ENCODE measurements at places on chromosomes 12 and 14.

DNA sequence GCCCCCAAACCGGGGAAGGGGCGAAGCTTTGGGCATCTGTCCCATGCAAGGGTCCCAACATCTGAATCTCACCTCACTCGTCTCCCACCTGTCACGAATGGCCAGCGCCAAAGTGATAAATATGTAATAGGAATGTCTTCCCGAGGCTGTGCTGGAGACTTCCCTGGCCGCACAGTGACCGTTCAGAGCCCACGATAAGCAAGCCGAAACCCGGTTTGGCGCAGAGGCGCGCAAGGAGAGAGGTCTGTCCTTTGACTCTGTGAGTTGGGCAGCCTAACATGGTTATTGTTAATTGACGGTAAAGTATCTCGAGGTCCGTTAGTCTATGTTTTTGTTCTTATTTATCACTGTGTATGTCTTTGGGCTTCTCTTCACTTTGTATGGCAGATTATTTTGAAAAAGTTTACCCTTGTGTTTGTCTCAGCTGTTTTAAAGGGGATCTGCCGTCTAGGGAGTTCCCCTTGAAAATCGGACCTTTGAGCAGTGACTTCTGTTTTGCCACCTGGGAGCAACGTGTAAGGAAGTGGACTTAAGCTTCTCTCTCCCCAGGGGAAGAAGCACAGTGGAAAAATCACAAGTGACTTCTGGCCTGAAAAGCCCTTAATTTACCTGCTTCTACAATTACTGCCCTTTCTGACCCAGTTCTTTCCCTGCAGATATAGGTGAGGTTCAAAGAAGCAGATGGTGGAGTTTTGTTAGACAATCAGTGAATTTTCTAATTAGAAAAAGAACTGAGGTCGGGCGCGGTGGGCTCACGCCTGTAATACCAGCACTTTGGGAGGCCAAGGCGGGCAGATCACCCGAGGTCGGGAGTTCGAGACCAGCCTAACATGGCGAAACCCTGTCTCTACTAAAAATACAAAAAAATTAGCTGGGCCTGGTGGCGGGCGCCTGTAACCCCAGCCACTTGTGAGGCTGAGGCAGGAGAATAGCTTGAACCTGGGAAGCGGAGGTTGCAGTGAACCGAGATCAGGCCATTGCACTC, 1.1 kb upstream of the TM9SF1 start:
- DNase-seq = no peak

- no peak for DNase-seq
Observed at GRCh38 chr12:21881965-21882364, 59.3 kb downstream of the ABCC9 start.

DNA sequence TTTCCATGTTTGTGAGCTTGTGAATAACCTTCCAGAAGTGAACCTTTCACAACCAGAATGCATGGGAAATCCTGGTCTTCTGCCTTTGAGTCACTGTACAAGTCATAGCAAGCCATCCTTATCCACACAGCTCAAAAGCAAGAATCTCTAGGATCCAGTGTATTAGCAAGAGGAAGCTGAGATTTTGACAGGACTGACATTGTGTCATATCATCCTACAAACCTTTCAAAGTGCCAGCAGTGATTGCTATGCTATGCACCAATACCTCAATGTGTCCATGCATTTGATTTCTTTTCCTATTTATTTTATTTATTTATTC, 13.5 kb upstream of the NRDE2 start:
- peak; percentile 47 for DNase-seq

DNA sequence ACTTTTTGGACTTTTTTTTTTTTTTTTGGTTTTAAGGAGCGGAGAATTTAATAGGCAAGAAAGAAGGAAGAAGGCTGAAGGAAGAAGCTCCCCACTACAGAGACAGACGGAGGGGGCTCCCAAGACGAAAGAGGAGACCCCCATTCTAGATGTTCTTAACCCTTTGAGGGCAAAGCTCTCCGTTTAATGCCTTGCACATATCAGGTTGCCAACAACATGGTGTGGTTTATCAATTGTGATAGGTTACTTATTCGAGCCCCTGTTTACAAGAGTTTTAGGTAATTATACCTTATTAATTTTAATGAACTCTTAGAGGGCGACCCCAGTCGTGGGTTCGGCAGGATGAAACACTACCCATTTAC, 1.2 kb upstream of the FBXO33 start:
- DNase-seq = no peak

DNA sequence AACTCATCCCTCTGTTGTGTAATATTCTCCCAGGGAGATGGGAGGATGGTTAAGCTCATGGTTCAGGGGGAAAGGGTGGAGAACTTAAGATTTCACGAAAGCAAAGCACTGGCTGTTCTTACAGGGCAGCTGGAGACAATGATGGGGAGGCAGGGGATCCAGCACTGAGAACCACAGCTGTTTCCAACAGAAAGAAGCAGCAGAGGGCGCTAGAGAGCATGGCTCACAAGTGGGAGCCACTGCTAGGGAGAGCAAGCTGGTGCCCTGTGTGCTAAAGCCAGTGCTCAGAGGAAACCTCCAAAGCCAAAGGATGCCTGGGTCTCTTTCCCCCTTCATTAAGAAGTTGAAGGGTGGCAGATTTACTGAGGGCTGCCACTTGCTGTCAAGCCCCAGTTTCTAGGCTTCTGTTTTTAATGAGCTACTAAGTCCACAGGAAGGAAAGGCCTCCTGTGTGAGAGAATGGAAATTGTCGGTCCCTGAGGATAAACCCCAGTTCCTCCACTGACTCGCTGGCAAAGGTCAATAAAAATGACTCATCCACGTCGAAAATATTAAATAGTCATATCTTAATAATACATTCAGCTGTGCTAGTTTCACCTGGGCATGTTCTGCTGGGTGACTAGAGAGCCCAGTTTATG, 199.7 kb downstream of the ANO2 start:
- peak; percentile 0 for DNase-seq

- DNase-seq = peak; percentile 88
Observed at GRCh38 chr14:67943947-67944346, 124.4 kb downstream of the RAD51B start.

- DNase-seq = peak; percentile 53
Observed at GRCh38 chr12:129607301-129607700, 296.5 kb downstream of the TMEM132D start.

DNA sequence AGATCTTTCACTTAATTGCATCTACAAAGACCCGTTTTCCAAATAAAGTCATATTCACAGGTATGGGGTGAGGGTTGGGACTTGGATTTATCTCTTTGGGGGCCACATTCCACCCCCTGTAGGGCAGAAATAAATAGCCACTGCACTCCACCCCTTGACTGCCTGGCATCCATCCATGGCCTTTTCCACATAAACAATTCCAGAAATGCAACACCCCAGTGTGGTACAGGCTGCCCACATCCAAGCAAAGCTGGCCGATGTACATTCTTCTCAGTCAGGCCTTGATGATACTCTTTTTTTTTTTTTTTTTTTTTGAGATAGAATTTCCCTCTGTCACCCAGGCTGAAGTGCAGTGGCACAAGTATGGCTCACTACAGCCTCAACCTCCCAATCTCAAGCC, 12.9 kb downstream of the DGLUCY start:
- no peak for DNase-seq

DNA sequence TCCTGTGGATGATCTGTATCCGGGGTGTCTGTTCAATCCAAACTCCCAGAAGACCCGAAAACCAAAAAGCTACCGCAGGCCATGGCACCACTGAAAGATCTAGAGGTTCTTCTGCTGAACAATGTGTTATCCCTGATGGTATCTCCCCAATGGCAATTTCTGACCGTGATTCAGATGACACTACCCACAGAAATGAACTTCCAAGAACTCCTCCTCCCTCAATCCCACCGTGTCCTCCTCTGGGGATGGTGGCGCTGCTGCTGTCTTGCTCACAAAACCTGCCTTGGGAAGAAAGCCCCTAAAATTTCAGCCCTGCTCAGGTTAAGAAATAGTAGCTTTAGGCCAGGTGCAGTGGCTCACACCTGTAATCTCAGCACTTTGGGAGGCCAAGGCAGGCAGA, 7.8 kb downstream of the CRACR2A start:
- no peak for DNase-seq

DNA sequence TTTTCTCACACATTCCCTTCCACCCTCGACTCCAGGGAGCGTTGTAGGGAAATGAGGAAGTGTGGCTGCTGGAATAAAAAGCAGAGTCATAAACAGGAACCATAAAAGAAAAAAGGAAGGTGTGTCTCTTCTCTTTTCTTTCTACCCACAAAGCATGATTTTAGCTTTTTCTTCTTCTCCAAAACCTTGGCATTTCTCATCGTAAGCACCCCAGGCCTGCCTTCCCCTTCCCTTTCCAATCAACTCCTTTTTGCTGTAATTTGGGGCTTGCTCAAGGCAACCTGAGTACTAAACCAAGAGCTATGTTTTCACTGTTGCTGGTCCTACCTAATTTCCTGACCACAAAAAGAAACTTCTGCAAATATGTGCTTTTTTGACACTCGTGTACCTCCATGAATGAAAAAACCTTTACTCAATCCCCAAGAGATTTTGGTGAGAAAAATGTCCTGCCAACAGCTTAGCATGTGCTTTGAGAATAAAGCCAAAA, 9.2 kb downstream of the PLBD1 start:
- DNase-seq = no peak

DNA sequence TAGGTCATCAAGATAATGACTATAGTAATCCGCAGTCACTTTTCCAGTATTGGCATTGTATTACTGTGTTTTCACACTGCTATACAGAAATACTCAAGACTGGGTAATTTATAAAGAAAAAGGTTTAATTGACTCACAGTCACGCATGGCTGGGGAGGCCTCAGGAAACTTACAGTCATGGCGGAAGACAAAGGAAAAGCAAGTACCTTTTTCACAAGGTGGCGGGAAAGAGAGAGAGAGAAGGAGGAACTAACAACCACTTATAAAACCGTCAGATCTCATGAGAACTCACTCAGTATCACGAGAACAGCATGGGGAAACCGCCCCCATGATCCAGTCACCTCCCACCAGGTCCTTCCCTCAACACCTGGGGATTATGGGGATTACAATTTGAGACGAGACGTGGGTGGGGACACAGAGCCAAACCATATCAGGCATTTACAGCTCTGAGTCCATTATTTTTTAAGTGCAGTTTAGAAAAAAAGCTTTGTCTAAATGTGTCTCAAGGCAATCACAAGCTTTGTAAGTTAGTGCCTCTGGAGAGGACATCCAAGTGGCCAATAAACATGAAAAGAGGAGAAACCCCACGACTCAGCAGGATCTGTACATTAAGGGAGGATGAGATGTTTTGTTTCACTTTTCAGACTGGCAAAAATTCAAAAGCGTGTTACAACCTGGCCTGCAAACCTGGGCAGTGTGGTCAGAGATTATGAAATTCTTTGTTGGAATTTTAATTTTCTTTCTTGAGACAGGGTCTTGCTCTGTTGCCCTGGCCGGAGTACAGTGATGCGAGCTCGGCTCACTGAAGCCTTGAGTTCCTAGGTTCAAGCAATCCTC, 82.0 kb downstream of the DNAH10 start:
- no peak for DNase-seq

DNA sequence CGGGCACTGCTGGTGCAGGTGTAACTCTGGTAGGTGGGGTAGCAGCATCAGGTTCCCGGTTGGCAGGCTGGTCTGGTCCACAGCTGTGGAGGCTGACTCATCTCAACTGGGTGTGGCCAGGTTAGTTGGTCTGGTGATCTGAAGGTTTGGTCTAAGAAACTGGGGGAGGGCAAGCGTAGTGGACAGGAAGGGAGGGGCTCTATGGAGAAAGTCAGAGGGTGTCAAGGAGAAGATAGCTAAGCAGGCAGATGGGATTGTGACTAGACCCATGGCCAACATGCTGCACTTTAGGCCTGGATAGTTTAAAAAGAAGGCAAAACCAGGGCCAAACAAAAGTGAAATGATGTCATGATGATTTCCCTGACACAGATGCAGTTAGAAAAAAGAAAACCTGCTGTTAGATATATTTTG, 7.9 kb downstream of the TRIM9 start:
- no peak for DNase-seq

DNA sequence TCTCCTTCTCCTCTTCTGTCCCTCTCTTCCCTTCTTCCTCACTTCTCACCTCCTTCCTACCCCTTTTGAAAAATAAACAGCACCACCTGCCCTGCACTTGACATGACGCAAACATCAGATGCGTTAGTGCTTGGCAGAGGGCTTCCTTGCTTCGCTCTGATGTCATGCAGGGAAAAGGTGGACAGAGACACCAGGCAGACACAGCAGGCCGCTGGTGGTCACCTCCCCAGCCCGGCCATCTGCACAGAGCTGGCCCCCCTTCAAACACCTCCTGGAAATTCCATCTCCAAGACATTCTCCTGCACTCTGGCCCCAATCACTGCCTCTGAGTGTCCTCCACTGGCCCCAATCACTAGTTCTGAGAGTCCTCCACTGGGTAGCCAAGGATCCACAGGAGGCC, 353.6 kb downstream of the MED13L start:
- DNase-seq = no peak

DNA sequence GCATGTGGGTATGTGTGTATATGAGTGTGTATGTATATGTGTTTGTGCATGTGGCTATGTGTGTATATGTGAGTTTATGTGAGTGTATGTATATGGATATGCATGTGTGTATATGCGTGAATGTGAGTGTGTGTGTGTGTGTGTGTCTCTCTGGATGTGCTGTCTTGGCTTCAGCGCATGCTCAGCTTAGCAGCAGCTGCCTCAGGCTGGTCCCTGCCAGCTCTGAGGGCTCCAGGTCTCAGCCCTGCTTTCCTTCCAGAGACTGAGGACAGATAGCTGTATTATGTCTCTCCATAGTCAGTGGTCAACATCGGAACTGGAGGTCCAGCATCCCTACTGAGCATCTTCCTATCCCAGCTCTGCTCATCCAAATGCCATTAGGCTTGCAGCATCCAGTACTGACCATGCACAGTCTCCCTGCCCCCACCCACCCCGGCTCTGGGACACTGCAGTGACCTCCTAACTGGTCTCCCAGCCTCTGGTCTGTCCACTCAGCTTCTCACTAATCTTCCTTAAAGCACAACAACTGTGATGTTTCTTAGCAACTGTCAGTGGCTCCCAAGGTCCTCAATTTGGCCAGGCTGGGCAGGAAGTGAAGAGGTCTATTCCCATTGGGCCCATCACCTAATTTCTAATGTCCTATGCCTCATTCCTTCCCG, 22.8 kb downstream of the FAIM2 start:
- DNase-seq = no peak

- DNase-seq = peak; percentile 85
Observed at GRCh38 chr12:3129301-3130056, 52.3 kb downstream of the TSPAN9 start.

GRCh38 chr12:95633049-95633731, 81.9 kb upstream of the USP44 start:
- DNase-seq = peak; percentile 91

GRCh38 chr12:60072911-60073310, 477.1 kb downstream of the SLC16A7 start:
- DNase-seq = no peak

DNA sequence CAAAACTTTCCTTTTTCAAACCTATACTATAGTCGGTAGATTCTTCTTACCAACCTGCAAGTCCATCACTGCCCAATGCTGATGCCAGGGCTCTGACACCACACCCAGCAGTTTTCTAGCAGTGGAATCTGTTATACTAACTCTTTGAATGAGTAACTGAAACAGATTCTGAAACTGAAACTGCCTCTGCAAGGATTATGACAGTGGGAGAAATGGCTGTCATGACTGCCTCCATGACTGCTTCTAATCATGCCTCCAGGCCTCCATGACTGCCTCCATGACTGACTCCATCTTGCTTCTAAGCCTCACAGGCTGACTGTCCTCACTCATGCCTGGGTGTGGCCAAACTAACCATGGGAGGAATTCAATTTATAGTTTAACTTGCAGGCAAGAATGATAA, 29.4 kb upstream of the OXA1L start:
- DNase-seq = no peak

- DNase-seq = peak; percentile 56
Observed at GRCh38 chr12:42140901-42141300, 3.8 kb downstream of the GXYLT1 start.
